Epithelial cell of esophagus (primary cell): ENCODE measurements at places on chromosomes 6 and 20.

- peak; percentile 95 for DNase-seq
Measured at GRCh38 chr6:71181565-71181964, 107.0 kb upstream of the OGFRL1 start.

GRCh38 chr20:2253256-2253655 lies 42.5 kb upstream of the TGM3 start:
- no peak for DNase-seq

- DNase-seq: no peak
Measured at GRCh38 chr6:136051140-136051775, 198.9 kb downstream of the MTFR2 start.

GRCh38 chr20:6866741-6867140 lies 99.3 kb downstream of the BMP2 start:
- no peak for DNase-seq

- DNase-seq: peak; percentile 37
Measured at GRCh38 chr6:47646689-47647088, 51.7 kb upstream of the ADGRF4 start.

DNA sequence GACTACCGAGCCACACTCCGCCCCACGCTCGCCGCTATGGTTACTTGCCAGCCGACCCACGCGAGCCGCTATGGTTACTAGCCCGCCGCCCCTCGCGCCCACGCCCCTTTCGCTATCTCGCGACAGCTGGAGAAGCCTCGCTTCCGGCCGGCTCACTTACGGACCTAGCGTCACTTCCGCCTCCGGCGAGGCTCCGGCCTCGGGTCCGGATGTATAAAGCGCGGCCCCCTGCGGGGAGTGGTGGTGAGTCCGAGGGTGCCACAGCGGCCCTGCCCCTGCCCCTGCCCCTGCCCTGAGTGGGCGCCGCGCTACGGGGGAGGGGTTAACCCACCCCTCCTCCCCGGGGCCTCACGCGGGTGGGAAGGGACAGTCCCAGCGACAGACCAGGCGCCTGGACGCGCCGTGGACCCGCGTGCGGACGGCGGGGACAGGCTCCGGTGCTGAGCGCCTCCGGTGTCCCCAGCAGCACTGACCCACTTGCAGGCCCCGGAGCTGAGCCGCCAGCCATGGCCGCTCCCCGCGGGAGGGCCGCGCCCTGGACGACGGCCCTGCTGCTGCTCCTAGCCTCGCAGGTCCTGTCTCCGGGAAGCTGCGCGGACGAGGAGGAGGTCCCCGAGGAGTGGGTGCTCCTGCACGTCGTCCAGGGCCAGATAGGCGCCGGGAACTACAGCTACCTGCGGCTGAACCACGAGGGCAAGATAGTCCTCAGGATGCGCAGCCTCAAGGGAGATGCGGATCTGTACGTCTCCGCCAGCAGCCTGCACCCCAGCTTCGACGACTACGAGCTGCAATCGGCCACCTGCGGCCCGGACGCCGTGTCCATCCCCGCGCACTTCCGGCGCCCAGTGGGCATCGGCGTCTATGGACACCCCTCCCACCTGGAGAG lies at the start of the genes C6orf120 and WDR27:
Gene C6orf120, plus strand, starts transcription at position 173 of the 886 bp plus-strand sequence. Its CDS starts 334 bp downstream, at position 507.
Gene WDR27, minus strand, starts transcription at position 76 of the 886 bp plus-strand sequence. CDS start 13,024 bp downstream, outside the sequence.
- DNase-seq: peak; percentile 97

DNA sequence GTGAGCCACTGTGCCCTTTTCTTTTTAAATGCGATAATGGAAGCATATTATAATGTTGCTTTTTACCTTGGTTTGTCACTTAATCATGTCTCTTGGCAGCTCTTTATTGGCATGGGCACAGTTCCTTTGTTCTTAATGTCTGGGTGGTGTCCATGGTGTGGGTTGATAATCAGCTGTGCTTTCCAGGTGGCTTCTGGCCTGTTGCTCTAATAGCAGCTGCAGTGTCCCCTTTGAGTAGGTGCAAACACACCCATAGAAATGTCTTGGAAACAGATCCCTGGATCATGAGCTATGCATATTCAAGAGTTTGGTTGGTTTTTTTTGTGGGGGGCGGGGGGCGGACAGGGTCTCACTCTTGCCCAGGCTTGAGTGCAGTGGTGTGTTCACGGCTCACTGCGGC lies 29.9 kb downstream of the EFCAB8 start:
- no peak for DNase-seq

DNA sequence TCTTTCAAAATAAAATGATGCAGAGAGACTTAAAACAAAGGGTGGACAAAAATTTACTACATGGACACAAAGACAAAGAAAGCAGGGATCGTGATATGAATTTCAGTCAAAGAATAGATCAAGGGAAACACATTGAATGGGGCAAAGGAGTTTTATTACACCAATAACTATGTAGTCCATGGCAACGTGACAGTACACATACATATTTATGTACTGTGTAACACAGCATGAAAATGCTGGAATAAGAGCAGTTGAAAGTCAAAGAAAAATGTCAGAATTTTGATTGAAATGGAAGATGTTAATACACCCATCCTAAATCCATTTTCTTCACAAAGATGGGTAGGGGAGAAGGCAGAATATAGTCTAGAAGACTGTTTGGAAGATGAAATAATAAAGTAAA lies 9.4 kb upstream of the RIN2 start:
- no peak for DNase-seq

- no peak for DNase-seq
Measured at GRCh38 chr6:158789115-158789917, 29.9 kb downstream of the EZR start.

DNA sequence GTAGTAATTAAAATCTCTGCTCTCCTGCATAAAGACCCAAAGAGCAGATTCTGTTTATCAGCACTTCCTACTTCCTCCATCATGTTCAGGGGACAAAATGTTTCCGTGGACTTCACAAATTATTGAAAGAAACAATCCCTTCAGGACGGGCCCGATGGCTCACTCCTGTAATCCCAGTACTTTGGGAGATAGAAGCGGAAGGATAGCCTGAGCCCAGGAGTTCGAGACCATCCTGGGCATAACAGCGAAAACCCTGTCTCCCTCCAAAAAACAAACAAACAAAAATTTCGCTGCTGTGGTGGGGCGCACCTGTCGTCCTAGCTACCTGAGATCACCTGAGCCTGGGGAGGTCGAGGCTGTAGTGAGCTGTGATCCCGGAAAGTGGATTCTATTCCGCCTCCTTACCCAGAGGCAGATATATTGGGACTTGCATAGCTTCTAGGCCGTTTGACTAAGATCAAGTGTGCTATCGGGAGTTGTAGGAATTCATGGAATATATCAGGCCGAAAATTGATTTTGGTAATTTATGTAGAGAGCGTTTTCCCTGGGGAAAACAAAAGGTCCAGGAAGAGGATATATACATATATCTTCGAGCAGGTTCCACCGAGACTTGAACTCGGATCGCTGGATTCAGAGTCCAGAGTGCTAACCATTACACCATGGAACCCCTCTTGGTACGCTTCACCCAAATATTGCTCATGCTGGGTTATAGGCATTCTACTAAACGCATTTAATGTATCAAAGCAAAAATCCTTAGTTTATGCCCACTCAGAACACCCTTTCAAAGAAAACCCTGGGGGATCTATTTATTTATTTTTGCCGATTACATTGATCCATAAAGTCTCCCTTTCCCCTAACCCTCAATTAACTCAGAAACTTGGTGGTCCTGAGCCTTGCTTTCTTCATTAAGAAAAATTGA lies 74.5 kb upstream of the ZNF184 start:
- DNase-seq: peak; percentile 61
